ENCODE measurements at places on chromosomes 11 and 22.

GRCh38 chr11:86115542-86116385 lies 46.9 kb upstream of the PICALM start:
- H3K27me3 ChIP-seq, result peaks cover 1% of the 10 kb centered on the region
- DNase-seq, result no peak
- no peak overlapping the region for H3K4me3 ChIP-seq
- H3K36me3 ChIP-seq, result peaks cover 3% of the 10 kb centered on the region
- H3K27ac ChIP-seq, result no peak overlapping the region
- H3K4me1 ChIP-seq, result no peaks in the 10 kb centered on the region

DNA sequence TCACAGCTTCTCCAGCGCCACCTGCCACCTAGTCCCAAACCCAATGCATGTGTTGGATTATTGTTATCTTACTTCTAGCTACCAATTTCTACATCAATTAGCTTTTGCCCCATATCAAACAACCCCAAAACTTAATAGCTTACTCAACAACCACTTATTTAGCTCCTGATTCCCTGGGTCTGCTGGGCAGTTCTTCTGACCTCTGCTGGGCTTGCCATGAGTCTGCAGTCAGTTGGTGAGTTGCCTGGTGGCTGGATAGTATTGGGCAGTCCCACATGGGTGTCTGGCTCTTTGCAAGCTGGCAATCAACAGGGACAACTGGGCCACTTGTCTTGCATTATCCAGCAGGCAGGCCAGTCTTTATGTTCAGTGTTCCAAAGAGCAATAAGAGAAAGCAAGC lies 13.6 kb upstream of the MS4A15 start:
- H3K27me3 ChIP-seq, result peaks cover 2% of the 10 kb centered on the region
- no peak for DNase-seq
- no peak overlapping the region for H3K27ac ChIP-seq
- H3K4me3 ChIP-seq, result no peak overlapping the region

- H3K27me3 ChIP-seq, result no peaks in the 10 kb centered on the region
- peaks cover 6% of the 10 kb centered on the region for H3K4me1 ChIP-seq
- no peak overlapping the region for H3K27ac ChIP-seq
- H3K36me3 ChIP-seq, result no peaks in the 10 kb centered on the region
- H3K4me3 ChIP-seq, result no peak overlapping the region
- DNase-seq, result no peak
Measured at GRCh38 chr11:79926707-79927106, 485.9 kb upstream of the TENM4 start.

DNA sequence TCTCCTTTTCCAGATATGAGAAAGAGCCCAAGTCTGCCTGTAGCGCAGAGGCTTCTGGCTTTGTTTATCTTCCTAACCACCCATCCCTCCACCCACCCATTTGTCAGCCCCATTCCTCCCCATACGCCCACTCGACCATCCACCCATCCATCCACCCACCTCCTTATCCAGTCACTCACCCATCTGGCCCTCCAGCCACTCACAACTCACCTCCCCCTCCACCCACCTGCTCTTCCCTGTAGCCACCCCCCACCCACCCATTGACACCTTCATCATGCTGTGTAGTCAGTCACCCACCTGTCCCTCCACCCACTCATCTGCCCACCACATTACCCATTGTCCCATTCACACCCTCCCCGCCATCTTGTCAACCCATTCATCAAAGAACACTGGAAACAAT lies 5.5 kb downstream of the CST6 start:
- H3K4me1 ChIP-seq, result no peaks in the 10 kb centered on the region
- no peak for DNase-seq
- peaks cover 3% of the 10 kb centered on the region for H3K27me3 ChIP-seq
- no peak overlapping the region for H3K27ac ChIP-seq

All from glutamatergic neuron (in vitro differentiated cells).